Stimulated activated CD4-positive, alpha-beta T cell treated with anti-CD3 and anti-CD28 coated beads, Interleukin-15, amount 100 ng/mL, for 1 hour (primary cell): ENCODE measurements at places on chromosomes 3 and 15.

DNA sequence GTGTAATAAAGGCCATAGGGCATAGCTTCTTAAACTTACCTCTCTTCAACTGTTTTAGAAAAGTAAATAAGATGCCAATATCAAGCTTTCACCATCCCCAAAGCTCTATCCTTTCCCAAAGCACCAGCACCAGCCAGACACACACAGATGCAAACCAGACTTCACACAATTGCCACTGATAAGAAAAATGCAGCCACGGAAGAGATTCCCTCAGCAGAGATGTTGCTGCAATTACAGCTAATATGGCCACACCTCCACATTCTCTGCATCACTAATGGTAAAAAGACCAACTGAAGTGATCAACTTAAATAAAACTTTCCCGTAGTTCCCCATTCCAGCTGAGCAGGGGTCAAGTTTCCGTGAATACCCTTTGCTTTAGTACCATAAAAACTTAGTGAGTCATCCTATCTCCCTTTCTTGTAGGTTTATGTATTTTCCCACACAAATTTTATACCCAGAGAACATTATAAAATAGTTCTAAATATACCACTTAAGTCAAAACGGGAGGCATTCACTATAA lies 64.4 kb downstream of the SLC9A9 start:
- DNase-seq = no peak

DNA sequence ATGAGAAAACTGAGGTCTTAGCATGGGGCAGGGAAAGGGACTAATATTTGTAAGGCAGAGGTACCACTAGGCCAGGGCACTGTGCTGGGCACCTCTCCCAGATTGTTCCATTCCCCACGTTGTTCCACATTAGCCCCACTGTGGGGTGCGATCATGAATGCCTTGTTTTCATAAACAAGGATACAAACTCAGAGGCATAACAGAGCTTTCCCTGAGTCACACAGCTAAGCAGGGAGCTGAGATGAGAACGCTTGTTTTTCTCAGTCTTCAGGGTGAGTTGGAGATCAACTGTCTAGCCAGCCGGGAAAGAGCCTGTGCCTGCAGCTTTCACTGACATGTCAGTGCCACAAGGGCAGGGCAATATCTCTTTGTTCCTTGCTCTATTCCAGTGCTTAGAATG lies 47.9 kb upstream of the ITGA11 start:
- no peak for DNase-seq

- DNase-seq = peak; percentile 60
Observed at GRCh38 chr15:40044717-40045571, 6.0 kb upstream of the SRP14 start.

DNA sequence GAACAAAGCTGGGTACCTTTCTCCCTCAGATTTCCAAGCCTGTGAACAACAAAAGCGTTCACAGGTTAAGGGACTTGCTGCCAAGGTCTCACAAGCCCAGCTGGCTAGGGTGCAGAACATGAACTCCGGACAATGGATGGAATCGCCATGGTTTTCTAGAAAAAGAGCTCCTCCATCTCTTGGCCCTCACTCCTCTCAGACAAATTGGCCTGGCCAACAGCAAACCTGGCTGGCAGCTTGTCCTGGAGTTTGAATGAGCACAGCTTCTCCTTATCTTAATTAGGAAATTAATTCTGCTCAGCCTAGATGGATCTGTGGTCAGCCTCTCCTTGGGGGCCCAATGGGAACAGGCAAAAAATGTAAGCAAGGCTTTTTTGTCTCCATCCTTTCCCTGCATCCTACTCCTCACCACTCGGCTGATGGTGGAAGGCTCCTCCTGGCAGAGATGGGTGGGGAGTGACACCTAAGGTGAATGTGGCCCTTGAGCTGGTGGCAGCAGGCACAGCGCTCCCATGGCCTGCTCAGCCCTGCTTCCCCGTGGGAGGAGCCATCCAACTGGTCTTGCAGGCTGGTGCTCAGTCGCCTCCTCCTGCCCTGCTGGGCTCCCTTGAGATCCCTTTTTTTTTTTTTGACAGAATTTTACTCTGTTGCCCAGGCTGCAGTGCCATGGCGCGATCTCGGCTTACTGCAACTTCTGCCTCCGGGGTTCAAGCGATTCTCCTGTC lies 5.8 kb downstream of the KLHL25 start:
- no peak for DNase-seq

DNA sequence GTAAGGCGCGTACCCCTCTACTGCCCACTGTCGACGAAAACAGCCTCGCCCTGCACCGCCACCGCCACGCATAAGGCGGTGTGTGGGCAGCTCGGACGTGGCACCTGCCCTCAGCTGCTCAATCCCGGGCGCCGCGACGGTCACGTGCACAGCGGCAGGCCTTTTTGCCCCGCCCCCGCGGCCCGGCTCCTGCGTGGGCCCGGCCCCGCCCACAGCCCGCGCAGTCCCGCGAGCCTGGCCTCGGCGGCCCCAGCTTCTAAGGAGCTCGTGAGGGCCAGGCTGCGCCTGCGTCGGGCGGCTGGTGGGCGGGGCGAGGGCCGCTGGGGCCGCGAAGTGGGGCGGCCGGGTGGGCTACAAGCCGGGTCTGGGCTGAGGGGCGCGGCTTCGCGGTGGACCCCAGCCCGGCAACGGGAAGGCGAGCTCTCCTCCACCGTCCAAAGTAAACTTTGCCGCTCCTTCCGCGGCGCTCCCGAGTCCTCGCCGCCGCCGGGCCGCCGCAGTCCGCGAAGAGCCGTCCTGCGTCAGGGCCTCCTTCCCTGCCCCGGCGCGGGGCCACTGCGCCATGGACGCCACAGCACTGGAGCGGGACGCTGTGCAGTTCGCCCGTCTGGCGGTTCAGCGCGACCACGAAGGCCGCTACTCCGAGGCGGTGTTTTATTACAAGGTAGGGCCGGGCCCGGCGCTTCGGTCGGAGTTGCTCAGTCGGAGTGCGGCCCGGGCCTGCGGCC lies at the start of gene CAPN7:
Gene CAPN7, plus strand, starts transcription at position 313 of the 728 bp plus-strand sequence. Its CDS starts 250 bp downstream, at position 563.
- DNase-seq = peak; percentile 94

GRCh38 chr3:116339441-116340028 lies 105.8 kb downstream of the LSAMP start:
- DNase-seq = no peak
